ENCODE measurements at places on chromosomes 16 and 17.

- DNase-seq: no peak
Observed at GRCh38 chr17:29838961-29839360, 91.1 kb downstream of the SSH2 start.

DNA sequence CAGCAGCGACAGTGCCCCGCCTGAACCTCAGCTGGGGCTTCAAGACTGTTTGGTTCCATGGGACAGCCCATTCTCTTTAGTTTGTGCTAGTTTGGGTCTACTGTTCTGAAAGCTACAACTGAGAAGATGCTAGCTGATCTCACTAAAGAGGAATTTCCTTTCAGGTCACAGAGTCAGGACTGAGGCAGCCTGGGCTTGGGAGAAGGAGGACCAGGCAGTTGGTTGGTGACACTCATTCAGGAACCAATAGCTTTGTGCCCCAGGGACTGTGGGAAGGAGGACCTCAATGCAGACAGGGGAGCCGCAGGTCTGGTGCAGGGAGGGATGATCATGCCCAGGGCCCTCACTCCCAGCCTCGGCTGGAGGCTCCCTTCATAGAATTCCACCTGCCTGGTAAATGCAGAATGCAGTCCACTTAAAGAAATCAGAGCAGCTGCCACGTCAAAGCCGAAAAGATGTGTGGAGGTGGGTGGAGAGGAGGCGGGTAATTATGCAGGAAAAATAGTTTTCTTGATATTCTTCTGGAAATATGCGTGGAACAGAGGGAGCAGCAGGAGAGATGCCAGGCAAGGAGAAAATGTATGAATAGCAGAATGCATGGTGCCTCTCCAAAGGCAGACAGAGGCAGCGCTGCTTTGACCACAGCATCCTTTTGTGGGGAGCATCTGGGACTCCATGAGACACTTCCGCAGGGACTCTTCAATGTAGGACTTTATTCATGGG lies 32.6 kb upstream of the ZFP90 start:
- DNase-seq: no peak

DNA sequence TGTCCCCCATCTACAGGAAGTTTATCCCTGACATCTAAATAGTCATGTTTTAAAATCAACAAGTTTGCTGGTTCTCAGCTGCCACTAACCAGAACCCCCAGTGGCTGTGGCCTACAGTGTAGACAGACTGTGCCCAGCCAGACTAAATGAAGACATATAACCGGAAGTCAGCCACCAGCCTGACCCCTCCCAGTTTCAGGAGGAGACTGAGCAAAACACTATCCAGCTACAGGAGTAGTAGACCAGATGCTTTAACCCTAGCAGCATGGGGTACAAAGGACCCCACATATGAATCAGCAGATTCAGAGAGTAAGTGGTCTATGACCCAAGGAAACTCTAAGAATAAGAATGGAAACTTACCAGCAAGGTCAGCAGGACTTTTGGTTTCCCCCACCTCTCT lies 83.4 kb downstream of the HIC1 start:
- DNase-seq: no peak

GRCh38 chr17:12995106-12995895 lies 22.5 kb downstream of the ELAC2 start:
- DNase-seq: no peak

- no peak for DNase-seq
Observed at GRCh38 chr16:83366228-83366627, 441.6 kb upstream of the HSBP1 start.

DNA sequence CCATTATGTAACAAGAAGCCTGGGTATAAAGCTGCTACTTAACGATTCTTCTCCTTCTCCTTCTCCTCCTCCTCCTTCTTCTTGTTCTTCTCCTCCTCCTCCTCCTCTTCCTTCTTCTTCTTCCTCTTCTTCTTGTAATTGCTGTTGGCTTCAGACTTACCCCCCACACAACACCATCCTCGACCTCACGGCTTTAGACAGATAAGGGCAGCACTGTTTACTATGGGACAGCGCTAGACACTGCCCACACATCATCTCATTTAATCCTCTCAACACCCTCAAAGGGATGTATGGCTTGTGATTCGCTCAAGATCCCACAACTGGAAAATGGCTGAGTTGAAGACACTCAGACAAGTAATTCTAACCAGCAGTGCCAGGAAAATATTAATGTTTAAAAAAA lies 60.6 kb upstream of the NOG start:
- DNase-seq: no peak

DNA sequence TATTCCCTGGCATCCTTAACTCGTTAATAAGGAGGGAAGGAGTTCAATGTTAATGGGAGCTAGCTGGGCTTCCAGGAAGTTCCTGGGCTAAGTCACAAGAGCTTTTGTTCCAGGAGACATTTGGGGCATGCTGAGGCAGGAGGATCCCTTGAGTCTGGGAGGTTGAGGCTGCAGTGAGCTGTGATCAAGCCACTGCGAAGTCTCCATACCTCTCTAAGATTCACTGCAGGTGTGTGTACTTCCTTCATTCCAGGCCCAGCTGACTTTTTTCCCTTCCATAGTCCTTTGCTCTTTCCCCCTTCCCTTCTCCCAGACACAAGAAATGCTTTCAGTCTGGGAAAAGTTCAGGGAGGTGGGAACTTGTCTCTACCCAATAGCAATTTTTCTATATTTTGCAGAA lies 489.8 kb downstream of the NPIPA7 start:
- no peak for DNase-seq

All from stimulated activated CD8-positive, alpha-beta memory T cell treated with anti-CD3 and anti-CD28 coated beads, Interleukin-7, amount 100 ng/mL, for 1 hour (primary cell).